ENCODE measurements at places on chromosomes 6 and 20. TPM values are rescaled to one million over a fixed set of nuclear protein-coding genes. Genes with fewer than 3 reads are reported as not detected.

DNA sequence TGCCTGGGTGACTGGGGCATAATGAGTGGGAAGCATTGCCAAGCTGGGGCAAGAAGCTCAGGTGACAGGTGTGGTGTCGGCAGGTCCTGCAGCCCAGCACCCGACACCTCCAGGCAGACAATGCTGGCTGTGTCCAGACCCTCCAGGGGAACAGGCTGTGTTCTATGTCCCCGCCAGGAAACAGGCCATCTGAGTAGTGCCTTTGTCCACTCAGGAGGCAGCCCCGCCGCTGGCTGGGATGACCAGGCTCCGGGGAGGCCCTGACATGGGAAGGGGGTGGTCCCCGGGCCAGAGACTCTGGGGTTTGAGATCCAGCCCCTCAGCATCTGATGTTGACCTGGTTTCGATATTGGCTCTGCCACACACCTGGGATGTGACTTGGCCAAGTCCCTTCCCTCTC is 28.4 kb downstream of the SNPH start:
- no peak for DNase-seq

DNA sequence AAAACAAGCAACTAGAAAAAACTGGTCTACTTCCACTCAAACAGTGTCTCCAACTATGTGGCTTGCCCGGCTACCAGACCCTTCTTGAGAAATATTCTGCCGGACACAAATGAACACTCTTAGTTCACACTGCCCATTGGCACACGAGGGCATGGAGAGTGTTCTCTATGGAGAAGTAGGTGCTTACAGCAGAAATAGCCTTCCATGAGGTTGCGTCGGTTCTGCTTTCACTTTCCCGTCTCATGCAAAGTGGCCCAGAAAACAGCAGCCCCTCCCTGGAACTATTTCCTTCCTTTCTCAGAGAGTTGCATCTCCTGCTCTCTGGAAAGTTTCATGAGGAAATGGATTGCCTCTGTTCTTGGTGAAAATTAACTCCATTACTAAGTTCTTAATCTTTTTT is 9.5 kb upstream of the HLA-DOA start:
- peak; percentile 62 for DNase-seq

DNA sequence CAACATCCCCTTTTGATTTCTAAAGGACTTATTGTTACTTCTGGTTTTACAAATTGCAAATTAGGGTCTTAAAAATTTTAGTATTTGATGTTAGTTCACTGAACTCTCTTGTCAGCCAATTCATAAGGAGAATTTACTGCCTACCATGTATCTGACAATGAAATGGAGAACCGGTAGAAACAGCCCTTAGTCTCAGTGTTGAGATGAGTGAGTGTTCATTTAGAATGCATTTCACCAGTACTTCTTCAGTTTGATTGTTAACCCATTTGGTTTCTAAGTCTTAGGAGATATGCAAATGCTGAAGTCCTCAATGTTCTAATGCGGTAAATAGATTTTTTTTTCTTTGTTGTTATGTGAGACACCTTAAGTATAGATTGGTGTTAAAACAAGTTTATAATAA is 616.3 kb upstream of the FLRT3 start:
- DNase-seq = no peak

GRCh38 chr6:83436674-83437073 is 5.8 kb upstream of the ME1 start:
- no peak for DNase-seq

LY6G6C gene
- not detected for total RNA-seq
